ENCODE measurements at places on chromosomes 11 and 22. TPM values are rescaled to one million over a fixed set of nuclear protein-coding genes. Genes with fewer than 3 reads are reported as not detected.

GRCh38 chr11:57429946-57430345, 3.0 kb upstream of the SLC43A3 start:
- H3K36me3 ChIP-seq, result peaks cover 23% of the 10 kb centered on the region
- H3K4me3 ChIP-seq, result no peak overlapping the region
- DNase-seq, result no peak
- H3K27ac ChIP-seq, result no peak overlapping the region
- no peaks in the 10 kb centered on the region for H3K27me3 ChIP-seq
- H3K4me1 ChIP-seq, result peaks cover 17% of the 10 kb centered on the region

- peaks cover 22% of the 10 kb centered on the region for H3K4me1 ChIP-seq
- peak; percentile 63 for DNase-seq
- no peaks in the 10 kb centered on the region for H3K27me3 ChIP-seq
- peak overlapping the region; percentile 85 for H3K4me3 ChIP-seq
Observed at GRCh38 chr22:29604076-29604360, 585 bp downstream of the NF2 start.

DNA sequence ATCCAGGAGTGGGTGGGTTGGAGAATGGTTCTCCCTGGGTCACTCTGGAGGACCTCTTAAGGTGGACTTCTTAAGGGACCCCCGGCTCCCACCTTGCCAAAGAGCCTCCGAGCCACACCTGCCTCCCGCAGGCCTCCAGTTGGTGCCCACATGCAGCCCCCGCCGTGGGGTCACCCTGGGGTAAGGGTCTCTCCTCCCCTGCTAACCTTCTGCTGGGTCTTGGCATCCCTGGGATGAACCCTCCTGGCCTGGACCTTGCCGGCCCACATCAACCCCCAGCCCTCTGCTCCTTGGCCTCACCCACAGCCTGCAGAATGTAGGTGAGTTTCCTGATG, 12.5 kb upstream of the MUC6 start:
- peaks cover 7% of the 10 kb centered on the region for H3K27me3 ChIP-seq
- no peaks in the 10 kb centered on the region for H3K4me1 ChIP-seq
- H3K27ac ChIP-seq, result no peak overlapping the region

The KRTAP5-8 gene
- total RNA-seq, result not detected

The MRGPRE gene
- total RNA-seq, result not detected

The GSTT2 gene
- total RNA-seq, result not detected

- H3K36me3 ChIP-seq, result no peaks in the 10 kb centered on the region
- DNase-seq, result no peak
- H3K4me1 ChIP-seq, result no peaks in the 10 kb centered on the region
- no peaks in the 10 kb centered on the region for H3K27me3 ChIP-seq
Observed at GRCh38 chr11:74380746-74381439, 17.3 kb downstream of the PGM2L1 start.

GRCh38 chr11:111665777-111666176, 63.5 kb downstream of the SIK2 start:
- H3K36me3 ChIP-seq, result peaks cover 6% of the 10 kb centered on the region
- peaks cover 4% of the 10 kb centered on the region for H3K4me1 ChIP-seq
- H3K4me3 ChIP-seq, result no peak overlapping the region
- peak; percentile 12 for DNase-seq

GRCh38 chr11:111911563-111912401, at the start of gene CRYAB:
Gene CRYAB (minus strand): TSS chr11:111911770. CDS start chr11:111911724, 46 bp downstream.
- no peak within 1 kb of the TSS for H3K4me3 ChIP-seq
- DNase-seq, result no peak
- H3K36me3 ChIP-seq, result no peaks in the 10 kb centered on the region
- H3K27me3 ChIP-seq, result peaks cover 36% of the 10 kb centered on the region
- H3K27ac ChIP-seq, result no peak within 1 kb of the TSS

DNA sequence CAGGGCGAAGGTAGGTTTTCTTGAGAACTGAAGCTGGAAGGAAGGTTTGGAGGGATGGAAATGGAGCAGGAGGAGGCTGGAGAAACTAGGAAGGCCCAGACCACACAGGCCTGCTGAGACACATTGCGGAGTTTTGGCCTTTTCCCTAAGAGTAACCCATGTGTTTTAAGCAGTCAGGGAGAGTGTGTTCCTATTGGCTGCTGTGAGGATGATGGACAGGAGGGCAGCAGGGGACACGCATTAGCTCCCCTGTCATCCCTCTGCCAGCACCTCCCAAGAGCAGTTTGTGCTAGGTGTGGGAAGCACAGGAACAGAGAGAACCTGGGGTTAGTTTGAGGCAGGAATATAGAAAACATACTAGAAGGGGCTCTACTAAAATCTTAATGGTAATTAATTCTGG, 842.1 kb downstream of the TBC1D22A start:
- no peaks in the 10 kb centered on the region for H3K4me1 ChIP-seq
- DNase-seq, result no peak
- no peaks in the 10 kb centered on the region for H3K36me3 ChIP-seq
- no peak overlapping the region for H3K4me3 ChIP-seq

GRCh38 chr11:68651208-68651984, 32.9 kb upstream of the GAL start:
- peaks cover 3% of the 10 kb centered on the region for H3K36me3 ChIP-seq
- H3K27me3 ChIP-seq, result peaks cover 13% of the 10 kb centered on the region
- H3K4me3 ChIP-seq, result no peak overlapping the region
- no peak overlapping the region for H3K27ac ChIP-seq

The OR2AG2 gene
- 0.29 TPM for total RNA-seq

GRCh38 chr22:33529424-33530113, 390.7 kb downstream of the LARGE1 start:
- H3K27ac ChIP-seq, result no peak overlapping the region
- no peak for DNase-seq
- H3K4me3 ChIP-seq, result no peak overlapping the region
- H3K27me3 ChIP-seq, result no peaks in the 10 kb centered on the region

GRCh38 chr11:103625624-103625965, 410.8 kb upstream of the DDI1 start:
- peaks cover 2% of the 10 kb centered on the region for H3K27me3 ChIP-seq
- H3K36me3 ChIP-seq, result no peaks in the 10 kb centered on the region
- no peak overlapping the region for H3K27ac ChIP-seq
- H3K4me1 ChIP-seq, result no peaks in the 10 kb centered on the region
- no peak for DNase-seq

- no peak overlapping the region for H3K4me3 ChIP-seq
- H3K27me3 ChIP-seq, result peaks cover 20% of the 10 kb centered on the region
- no peak overlapping the region for H3K27ac ChIP-seq
Observed at GRCh38 chr22:27019827-27020226, 362.4 kb downstream of the MIAT start.

- DNase-seq, result no peak
- H3K27ac ChIP-seq, result peak overlapping the region; percentile 62
- H3K4me1 ChIP-seq, result peaks cover 20% of the 10 kb centered on the region
- no peaks in the 10 kb centered on the region for H3K36me3 ChIP-seq
- peaks cover 7% of the 10 kb centered on the region for H3K27me3 ChIP-seq
- H3K4me3 ChIP-seq, result peak overlapping the region; percentile 78
Observed at GRCh38 chr22:46068593-46069491, 81.5 kb upstream of the PPARA start.

The HTR3A gene
- total RNA-seq, result not detected

GRCh38 chr22:46714550-46714949, 23.5 kb downstream of the CERK start:
- H3K27me3 ChIP-seq, result no peaks in the 10 kb centered on the region
- H3K4me1 ChIP-seq, result peaks cover 6% of the 10 kb centered on the region
- H3K27ac ChIP-seq, result peak overlapping the region; percentile 36
- DNase-seq, result no peak

- peaks cover 10% of the 10 kb centered on the region for H3K36me3 ChIP-seq
- no peaks in the 10 kb centered on the region for H3K27me3 ChIP-seq
- no peaks in the 10 kb centered on the region for H3K4me1 ChIP-seq
- peak overlapping the region; percentile 43 for H3K27ac ChIP-seq
Observed at GRCh38 chr11:73399636-73400035, 23.4 kb downstream of the RELT start.

DNA sequence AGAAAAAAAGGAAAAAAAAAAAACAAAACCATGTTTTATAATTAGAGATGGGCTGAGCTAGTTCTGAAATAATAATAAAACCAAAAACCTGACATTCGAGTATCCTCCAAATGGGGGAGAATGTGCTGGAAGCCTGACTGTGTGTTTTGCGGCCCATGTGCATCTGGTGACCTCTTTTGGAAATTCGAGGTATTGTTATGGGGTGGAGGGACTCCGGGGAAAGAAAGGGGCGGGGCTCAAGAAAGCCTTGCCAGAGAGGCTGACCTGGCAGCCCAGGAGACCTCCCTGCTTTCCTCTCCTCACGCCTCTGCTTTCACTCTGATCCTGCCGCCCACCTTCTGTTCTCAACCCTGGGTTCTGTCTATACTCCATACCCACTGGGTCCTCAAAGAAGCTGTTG, 72.9 kb downstream of the CTTN start:
- H3K27me3 ChIP-seq, result no peaks in the 10 kb centered on the region
- peak; percentile 33 for DNase-seq
- no peaks in the 10 kb centered on the region for H3K4me1 ChIP-seq

The C11orf87 gene
- total RNA-seq, result not detected

- peaks cover 7% of the 10 kb centered on the region for H3K36me3 ChIP-seq
- peaks cover 19% of the 10 kb centered on the region for H3K4me1 ChIP-seq
- no peaks in the 10 kb centered on the region for H3K27me3 ChIP-seq
- DNase-seq, result peak; percentile 1
Observed at GRCh38 chr11:197741-198235, 4.9 kb downstream of the SCGB1C1 start.

The TRIM51 gene
- not detected for total RNA-seq

- no peak for DNase-seq
- no peak overlapping the region for H3K27ac ChIP-seq
- H3K36me3 ChIP-seq, result peaks cover 40% of the 10 kb centered on the region
- H3K4me1 ChIP-seq, result peaks cover 42% of the 10 kb centered on the region
- no peak overlapping the region for H3K4me3 ChIP-seq
Observed at GRCh38 chr22:46794491-46794890, 32.0 kb downstream of the TBC1D22A start.

DNA sequence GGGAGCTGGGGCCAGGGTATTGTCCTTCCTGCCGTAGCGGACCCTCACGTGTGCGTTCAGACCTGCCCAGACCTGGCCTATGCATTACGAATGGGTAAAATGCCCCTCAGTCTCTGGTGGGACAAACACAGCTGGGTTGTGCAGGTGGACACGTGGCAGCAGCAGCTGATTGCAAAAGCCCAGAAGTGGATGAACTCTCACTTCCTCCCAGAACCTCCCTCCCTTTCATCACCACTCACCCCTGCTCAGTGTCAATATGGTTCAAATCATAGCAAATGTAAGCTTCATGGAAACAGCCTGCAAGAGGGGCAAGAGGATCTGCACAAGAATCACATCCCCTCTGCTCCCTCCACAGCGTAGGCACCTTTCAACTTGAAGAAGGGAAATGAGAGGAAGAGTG, 352.1 kb downstream of the OPCML start:
- no peaks in the 10 kb centered on the region for H3K27me3 ChIP-seq
- no peak overlapping the region for H3K4me3 ChIP-seq
- H3K27ac ChIP-seq, result no peak overlapping the region
- H3K4me1 ChIP-seq, result no peaks in the 10 kb centered on the region

The OR10A2 gene
- total RNA-seq, result not detected

GRCh38 chr11:64542172-64543125, 48.6 kb upstream of the SLC22A12 start:
- no peaks in the 10 kb centered on the region for H3K36me3 ChIP-seq
- no peak overlapping the region for H3K27ac ChIP-seq
- no peak for DNase-seq
- no peaks in the 10 kb centered on the region for H3K4me1 ChIP-seq
- peaks cover 13% of the 10 kb centered on the region for H3K27me3 ChIP-seq

DNA sequence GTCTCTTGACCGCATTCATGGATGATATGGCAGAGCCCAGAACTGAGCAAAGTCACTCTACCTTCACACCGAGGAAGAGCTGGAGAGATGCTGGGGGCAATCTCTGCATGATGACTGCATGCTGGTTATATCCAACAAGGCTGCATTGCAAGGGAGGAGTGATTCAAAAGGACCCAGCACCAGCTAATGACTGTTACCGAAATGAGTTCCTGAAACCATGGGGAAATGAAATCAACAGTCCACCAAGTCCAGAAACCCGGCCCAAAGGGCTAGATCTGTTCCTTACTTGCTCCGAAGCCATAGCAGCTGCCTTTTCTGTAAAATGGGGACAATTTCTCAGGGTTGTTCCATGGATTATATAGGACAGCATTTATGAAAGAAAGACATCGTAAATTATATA, 1.2 kb upstream of the SMIM35 start:
- no peak for DNase-seq
- no peaks in the 10 kb centered on the region for H3K4me1 ChIP-seq
- H3K4me3 ChIP-seq, result no peak overlapping the region
- no peak overlapping the region for H3K27ac ChIP-seq
- H3K36me3 ChIP-seq, result no peaks in the 10 kb centered on the region

The DNAJB7 gene
- not detected for total RNA-seq

- peak; percentile 80 for DNase-seq
- H3K27ac ChIP-seq, result peak overlapping the region; percentile 93
- H3K36me3 ChIP-seq, result no peaks in the 10 kb centered on the region
- H3K27me3 ChIP-seq, result no peaks in the 10 kb centered on the region
- peaks cover 47% of the 10 kb centered on the region for H3K4me1 ChIP-seq
Observed at GRCh38 chr22:36435516-36436415, 45.7 kb downstream of the TXN2 start.

GRCh38 chr11:68371171-68372041, 59.0 kb downstream of the LRP5 start:
- H3K27me3 ChIP-seq, result no peaks in the 10 kb centered on the region
- peaks cover 2% of the 10 kb centered on the region for H3K36me3 ChIP-seq
- DNase-seq, result no peak
- no peaks in the 10 kb centered on the region for H3K4me1 ChIP-seq

DNA sequence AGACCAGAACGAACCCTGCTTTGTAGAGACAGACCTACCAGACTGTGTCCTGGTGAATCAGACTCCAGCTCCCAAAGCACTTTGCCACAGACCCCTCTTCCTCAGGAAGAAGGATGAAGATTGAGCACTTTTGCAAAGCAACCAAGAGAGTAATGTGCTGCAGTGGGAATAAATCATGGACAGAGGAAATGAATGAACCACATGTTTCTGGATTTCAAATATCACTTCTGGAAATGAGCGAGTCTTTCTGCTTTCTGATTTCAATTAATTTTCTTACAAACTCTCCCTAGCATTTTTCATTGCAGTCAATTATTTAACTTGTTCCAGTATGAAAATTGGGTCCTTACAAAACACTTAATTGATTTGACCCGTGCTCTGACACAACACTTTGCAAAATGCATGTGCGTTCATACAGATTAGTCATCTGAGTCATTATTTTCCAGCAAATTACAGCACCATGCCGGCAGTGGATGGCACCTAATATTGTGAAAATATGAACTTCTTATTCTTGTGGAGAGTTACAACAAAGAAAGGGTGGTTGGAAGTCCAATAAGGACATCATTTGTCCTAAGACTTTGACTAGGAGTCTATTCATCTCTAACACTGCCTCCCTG, 315.9 kb upstream of the CCDC90B start:
- H3K4me3 ChIP-seq, result no peak overlapping the region
- no peaks in the 10 kb centered on the region for H3K27me3 ChIP-seq
- no peak overlapping the region for H3K27ac ChIP-seq

Measured in activated CD8-positive, alpha-beta T cell treated with anti-CD3 and anti-CD28 coated beads for 36 hours (primary cell).